ENCODE measurements at places on chromosomes 11 and 22.
A peak's percentile ranks its signal among the peaks of the same experiment; 100 is the strongest.

- peak; percentile 4 for DNase-seq
Measured at GRCh38 chr11:129375751-129376657, at the start of gene BARX2. BARX2 (plus strand) TSS chr11:129375848; CDS start chr11:129376036, 188 bp downstream.

- DNase-seq: no peak
Measured at GRCh38 chr11:111066846-111067245, 178.7 kb upstream of the POU2AF2 start.

DNA sequence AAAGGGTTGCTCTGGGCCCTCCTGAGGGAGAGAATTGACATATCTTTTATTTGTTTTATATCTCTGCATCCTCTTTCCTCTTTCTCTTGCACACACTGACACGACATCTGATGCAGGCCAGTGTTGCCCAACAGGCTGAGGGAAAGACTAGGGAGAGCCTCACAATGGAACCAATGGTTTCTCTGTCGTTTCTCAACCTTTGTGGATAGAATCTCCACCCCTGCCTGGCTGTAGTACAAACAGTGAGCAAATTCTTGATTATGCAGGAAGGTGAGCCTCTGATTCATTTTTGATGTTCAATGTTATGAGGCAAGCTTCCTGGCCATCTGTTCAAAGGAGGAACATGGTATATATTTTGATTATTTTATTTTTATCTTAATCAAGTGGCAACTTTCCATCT lies 49.8 kb upstream of the PLET1 start:
- DNase-seq: no peak

GRCh38 chr11:69274531-69275016 lies 19.4 kb upstream of the MYEOV start:
- DNase-seq: no peak

DNA sequence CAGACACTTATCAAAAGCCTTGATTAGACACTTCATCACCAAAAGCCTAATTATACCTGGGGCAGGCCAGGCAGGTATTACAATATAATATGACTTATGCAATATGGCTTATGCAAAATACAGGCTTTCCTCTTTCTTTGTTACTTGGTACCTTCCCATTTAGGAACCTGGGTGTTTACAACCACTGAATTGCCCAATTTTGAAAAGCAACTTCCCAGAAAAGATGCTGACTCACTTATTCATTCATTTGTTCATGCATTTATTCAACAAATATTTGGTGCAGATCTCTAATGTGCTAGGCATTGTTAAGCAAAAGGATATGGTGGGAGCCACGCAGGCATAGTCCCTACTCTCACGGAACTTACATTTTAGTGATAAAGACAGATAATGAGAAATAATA lies 13.6 kb upstream of the JAML start:
- no peak for DNase-seq

- DNase-seq: no peak
Measured at GRCh38 chr22:43154887-43155536, 3.7 kb downstream of the TSPO start.

- no peak for DNase-seq
Measured at GRCh38 chr22:24772493-24773220, 1.9 kb downstream of the PIWIL3 start.

DNA sequence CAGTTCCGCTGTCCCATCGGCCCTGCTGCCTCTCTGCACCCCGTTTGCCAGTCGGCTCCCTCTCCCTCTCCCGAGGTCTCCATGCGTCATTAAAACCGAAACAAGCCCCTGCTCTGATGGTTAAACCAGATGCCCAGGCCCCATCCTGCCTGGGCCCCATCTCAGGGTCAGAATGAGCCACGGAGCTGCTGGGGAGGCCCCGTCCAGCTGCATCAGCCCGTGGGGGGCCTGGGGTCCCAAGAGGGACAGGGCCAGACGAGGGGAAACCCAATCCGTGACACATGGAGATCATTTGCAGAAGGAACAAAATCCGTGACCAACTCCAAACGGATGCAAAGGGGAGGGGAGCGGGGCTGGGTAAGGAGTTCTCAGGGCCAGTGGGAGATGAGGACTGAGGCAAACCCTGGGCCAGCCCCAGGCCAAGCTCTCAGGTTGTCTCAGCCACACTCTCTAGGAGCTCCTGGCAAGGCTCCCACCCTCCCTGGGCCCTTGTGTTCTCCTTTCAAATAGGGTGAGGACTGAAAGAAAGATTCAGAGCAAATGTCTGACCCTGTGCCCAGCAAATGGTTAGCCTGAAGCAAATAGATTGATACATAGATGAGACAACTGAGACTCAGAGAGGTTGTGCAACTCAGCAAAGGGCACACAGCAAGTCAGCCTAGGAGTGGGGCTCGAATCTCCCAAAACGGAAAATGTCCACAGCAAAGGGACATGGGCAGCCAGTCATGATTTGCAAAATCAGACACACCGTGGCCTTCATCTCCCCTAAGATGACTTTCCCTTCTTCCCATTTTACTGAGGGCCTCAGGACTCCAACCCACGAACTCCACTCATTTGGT lies 162.1 kb downstream of the MN1 start:
- DNase-seq: no peak

DNA sequence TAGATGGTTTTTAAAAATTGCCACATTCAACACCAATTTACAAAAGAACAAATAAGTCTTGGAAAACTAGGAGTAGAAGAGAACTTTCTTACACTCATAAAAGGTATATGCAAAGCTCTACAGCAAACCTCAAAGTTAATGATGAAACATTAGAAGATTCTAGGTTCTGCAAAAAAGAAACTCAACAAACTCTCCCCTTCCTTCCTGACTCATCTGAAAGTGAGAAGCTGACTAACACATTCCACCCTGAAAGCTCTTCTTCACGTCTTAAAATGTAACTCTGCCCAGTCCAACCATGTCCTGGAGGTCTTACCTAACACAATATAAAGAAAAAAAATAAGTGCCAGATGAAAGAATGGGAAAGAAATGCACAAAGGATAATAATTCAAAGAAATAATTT lies 218.9 kb upstream of the ISX start:
- DNase-seq: no peak

GRCh38 chr11:85661972-85662664 lies 2.8 kb downstream of the CREBZF start:
- DNase-seq: no peak

GRCh38 chr11:93744669-93745004 lies 3.2 kb downstream of the C11orf54 start:
- DNase-seq: no peak

- no peak for DNase-seq
Measured at GRCh38 chr11:6693342-6694228, 10.4 kb upstream of the MRPL17 start.

DNA sequence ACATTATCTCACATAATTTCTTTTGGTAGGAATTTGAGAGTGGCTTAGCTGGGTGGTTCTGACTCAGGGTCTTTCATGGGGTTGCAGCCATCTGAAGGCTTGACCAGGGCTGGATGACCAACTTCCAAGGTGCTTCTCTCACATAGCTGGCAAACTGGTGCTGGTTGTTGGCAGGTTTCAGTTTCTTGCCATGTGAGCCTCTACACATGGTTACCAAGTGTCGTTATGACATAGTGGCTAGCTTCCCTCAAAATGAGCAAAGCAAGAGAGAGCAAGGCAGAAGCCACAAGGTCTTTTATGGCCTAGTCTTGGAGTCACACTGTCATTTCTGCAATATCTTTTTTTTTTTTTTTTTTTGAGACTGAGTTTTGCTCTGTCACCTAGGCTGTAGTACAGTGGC lies 4.2 kb upstream of the TFIP11 start:
- DNase-seq: no peak

- DNase-seq: no peak
Measured at GRCh38 chr22:49235463-49236300, 592.0 kb downstream of the BRD1 start.

DNA sequence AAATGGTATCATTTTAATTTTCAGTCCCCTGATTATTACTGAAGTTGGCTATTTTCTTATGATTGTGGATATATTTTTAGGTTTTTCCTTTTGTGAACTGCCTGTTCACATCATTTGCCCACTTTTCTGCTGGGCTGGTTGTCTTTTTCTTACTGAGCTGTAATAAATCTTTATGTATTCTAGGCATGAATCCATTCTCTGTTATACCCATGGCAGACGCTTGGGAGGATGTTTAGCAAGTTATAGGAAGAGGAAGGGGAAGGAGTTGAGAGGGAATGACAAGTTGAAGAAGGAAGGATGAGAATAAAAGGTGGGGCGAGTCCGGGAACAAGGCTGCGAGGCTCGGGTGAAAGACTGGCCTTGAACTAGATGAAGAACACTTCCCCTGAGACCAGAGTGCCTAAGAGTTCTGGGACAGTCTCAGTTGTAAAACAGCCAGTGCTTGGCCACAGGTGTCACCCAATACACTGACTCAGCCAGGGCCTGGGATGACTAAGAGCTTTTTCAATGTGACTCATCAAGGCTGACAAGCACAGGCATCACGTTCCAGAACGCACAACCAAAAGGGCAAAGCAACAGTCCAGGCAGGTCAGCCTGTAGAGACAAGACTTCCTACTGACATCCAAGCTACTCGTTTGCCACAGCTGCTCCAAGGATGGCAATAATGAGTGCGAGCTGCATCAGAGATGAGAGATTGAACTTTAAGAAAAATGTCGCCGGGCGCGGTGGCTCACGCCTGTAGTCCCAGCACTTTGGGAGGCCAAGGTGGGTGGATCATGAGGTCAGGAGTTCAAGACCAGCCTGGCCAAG lies 35.2 kb downstream of the LRFN4 start:
- peak; percentile 45 for DNase-seq

DNA sequence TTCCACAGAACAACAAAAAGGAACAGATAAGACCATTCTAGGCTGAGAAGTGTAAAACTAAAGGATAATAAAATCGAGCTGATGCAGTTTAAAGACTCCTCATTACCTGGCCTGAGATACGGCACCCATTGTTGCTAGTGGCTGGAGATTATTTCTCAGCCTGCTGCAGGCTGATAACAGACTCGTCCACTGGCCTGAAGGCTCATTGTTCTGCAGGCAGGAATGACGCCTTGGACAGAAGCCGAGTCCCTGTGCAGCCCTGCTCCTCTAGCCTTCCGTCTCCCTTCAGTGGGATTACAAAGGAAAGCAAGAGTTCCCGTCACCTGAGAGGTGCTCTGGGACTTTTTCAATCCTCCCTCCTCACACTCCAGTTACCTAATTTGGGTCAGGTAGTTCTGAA lies 1065.3 kb downstream of the OPCML start:
- DNase-seq: no peak

DNA sequence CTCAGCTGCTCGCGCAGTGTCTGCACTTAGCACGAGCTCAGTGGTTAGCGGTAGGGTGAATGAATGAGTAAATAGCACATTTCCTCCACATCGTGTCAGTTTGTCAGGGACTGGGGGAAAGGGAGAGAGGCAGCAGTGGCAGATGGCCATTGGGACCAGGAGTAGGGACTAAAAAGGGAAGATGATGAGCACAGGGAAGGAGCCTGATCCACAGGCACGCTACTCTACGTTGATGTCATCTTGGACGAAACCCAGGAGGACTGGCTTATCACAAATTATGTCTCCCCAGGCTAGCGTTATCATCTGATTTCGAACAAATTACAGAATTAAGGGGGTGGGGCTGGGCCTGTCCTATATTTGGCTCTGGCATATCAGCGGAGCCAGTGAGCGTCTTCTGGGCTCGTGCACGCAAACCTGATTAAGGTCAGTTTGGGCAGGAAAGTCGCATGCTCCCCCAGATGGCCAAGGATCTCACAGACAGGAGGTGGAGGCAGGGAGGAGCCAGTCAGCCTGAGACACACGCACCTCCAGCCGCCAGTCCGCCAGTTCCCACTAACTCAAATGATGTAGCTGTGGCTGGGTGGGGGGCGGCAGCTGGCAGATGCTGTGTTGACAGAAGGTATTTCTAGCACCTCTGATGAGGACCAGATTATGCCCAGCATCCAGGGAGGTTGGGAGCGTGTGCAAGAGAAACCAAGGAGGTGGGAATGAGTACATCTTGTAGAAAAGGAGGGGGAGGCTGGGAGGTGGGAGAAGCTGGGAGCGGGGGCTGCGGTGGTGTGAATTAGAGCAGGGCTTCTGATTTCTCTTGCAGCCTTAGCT lies 97.4 kb upstream of the PRDM11 start:
- no peak for DNase-seq

GRCh38 chr22:37282385-37282677 lies at the start of gene CYTH4:
CYTH4 (plus strand) TSS chr22:37282508; CDS start chr22:37282570, 62 bp downstream.
- peak; percentile 66 for DNase-seq

DNA sequence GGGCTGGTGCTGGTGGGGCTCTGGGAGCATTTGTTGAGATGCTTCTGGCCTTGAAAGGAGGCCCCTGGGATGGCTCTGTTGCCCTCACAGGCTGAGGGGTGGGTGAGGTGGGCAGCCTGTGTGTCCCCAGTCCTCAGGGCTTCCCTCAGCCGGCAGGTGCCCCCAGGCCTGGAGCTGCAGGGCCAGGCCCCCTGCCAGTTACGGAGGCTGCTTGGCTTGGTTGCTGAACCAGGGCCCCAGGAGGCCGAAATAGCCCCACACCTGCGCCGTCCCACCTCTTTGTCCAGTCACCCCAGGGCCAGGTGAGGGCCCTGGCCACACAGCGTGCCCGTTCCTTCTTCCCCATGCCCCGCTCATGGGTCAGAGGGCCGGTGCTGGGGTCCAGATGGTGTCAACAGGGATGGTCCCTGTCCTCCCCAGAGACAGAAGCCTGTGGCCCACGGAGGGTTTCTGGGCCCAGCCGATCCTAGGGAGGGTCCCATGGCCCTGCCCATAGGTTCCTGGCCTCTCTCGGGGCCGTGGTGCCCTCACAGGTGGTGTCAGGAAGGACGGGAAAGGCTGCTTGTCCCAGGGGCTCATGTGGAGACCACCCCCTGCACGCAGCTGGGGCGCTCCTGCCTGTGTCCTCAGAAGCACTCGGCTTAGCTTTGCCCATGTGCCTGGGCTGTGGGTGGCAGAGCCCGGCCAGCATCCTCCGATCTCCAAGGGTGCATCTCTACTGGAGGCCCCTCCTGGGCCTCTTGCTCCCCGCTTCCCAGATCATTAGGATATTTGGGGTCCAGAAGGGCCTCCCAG lies 9.2 kb upstream of the TSSC4 start:
- DNase-seq: no peak

DNA sequence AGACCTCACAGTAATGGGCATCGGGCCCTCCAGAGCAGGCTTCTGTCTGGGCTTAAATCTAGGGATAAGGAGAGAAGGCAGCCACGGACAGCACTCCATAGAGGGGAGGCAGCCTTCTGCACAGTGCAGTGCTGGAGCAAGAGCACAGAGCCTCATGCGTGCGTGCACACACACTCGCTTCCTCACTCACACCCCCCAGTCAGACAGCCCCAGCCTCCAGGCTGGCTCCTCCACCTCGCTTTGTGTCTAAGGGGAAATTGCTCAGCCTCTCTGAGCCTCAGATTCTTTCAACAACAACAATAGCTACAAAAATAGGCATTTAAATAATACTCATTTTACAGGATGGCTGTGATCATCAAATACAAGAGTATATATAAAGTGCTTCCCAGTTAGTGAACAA lies 26.7 kb upstream of the ETS1 start:
- DNase-seq: no peak

GRCh38 chr11:130213979-130214281 lies 54.3 kb downstream of the ST14 start:
- DNase-seq: no peak
